ENCODE measurements at places on chromosomes 16 and 17.

- no peak for DNase-seq
Measured at GRCh38 chr17:43808076-43808475, 24.9 kb downstream of the MPP3 start.

- DNase-seq, result no peak
Measured at GRCh38 chr17:39607057-39607850, 466 bp downstream of the NEUROD2 start.

- no peak for DNase-seq
Measured at GRCh38 chr16:5001571-5001970, 32.2 kb downstream of the NAGPA start.

GRCh38 chr17:49944273-49944870, 24.6 kb upstream of the DLX4 start:
- no peak for DNase-seq

GRCh38 chr17:43006639-43007551, at the start of gene IFI35:
Gene IFI35, plus strand, starts transcription at chr17:43006784. Its CDS starts 164 bp downstream, at chr17:43006948.
- DNase-seq, result peak; percentile 81

- DNase-seq, result no peak
Measured at GRCh38 chr17:48513097-48513496, 17.7 kb downstream of the HOXB1 start.

DNA sequence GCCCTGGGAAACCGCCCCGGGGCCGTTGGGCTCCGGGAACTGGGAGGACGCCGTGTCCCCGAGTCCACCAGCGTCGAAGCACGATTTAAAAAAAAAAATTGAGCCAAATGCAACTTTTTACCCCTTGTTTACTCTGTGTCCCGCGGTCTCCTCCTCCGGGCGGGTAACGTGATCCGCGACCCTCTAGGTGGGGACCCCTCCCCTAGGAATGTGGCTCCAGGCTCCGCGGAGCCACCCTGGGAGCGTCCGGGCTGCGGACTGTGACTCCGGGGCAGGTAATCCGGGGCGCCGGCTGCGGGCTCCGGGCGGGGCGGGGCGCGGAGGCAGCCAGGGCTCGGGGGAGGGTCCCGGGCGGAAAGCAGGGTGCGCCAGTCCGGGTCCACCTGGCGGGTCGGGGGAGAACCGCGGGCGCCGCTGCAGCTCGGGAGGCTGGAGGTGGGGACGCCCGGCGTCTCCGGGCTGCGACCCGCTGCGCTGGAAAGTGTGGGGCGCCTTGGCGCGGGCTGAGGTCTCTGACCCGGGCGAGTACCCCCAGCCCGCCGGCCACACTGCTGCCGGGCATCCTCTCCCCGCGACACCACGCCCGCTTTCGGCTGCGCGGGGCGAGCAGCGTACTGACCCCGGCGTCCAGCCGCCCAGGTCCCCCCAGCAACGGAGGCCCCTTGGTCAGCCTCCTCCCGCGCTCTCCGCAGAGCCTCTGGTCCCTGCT, 852 bp upstream of the HELZ start:
- peak; percentile 53 for DNase-seq

All from GM13977 (cell line).